IPS DF 19.7 (cell line): ENCODE measurements at places on chromosomes 6 and 20.

DNA sequence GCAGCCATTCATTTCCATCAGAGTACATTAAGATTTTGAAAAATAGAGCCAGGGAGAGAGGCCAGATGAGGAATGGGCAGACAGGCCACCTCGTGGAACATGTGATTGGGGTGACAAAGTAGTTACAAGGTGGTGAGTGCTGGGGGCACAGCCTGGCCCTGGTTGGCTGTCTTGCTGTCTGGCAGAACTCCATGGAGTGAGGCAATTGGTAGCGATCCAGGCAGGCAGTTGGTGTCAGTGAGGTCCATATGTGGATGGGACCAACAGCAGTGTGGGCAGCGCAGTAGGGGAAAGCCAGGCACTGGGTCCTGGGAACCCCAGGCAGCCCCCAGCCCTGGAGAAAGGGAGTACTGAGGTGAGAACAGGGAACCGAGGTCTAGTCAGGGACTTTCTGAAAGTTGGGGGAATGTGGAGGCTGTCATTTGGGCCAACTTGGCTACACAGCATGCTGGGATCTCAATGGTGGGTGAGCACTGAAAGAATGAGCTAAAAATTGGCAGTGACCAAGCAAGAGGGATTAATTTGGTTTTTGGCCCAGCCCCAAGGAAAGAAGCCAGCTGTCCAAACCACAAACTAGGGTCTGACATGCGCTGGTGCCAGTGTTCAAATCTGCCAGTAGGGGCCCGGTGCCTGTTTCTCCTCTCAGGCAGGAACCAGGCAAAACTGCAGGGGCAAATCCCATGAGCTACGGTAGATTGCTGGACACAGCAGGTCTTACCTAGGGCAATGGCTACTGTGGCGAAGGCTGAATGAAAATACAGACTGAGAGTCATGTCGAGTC lies 61.4 kb upstream of the E2F3 start:
- no peak for DNase-seq

- DNase-seq: no peak
Observed at GRCh38 chr6:18451756-18452155, 64.6 kb downstream of the RNF144B start.

- no peak for DNase-seq
Observed at GRCh38 chr20:49288250-49288751, 10.4 kb upstream of the ZNFX1 start.

DNA sequence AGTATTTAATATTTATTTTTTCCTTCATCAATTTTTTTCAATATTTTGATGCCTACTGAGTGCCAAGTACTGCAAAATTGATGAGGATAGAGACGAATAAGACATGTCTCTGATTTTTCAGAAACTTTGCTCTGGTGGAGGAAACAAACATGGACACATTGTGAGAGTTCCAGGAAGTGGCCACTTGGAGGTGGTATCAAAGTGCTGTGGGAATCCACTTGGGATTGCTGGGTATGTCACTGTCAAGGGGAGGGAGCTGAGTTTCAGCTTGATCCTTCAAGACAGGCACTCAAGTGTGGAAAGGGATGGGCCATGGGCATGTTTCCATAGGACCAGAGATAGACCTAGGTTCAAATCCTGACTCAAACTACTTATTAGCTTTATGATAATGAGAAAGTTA lies 24.5 kb upstream of the ABCC10 start:
- no peak for DNase-seq

- no peak for DNase-seq
Observed at GRCh38 chr20:64216036-64216435, 39.5 kb upstream of the PCMTD2 start.

DNA sequence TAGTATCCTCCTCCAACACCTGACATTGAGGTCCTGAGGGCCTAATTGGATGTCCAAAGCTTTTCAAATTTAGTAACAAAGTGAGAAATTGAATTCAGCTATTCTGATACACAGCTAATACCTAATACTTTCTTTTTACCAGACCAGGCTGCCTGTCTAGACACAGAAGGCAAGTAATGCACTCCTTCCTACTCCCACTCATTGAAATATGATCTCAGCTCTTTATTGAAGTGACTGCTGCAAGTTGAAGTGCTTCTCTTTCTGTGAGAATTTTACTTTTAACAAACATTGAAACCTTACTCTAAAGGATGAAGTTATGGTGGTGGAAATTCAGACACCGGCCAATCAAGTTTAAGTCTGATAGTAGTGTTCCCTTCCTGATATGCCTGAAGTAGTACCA lies 90.8 kb upstream of the OGFRL1 start:
- no peak for DNase-seq

DNA sequence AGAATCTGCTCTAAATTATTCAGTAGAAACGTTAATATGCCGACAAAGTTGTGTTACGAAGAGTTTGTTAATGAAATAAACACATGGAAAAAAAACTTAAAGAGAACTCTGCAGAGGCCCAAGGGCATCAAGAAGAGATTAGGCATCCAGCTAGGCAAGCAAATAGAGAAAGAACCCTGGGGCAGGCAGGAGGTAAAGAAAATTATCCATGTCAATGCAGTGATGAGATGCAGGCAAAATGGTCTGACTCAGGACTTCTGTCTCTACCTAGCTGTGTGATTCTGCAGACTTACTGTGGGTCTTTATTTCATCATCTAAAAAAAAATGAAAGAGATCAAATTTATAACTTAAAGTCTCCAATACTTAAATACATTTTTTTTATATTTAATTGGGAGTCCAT lies 448.0 kb downstream of the HAO1 start:
- DNase-seq: no peak

GRCh38 chr6:152575621-152576150 lies 61.5 kb downstream of the SYNE1 start:
- no peak for DNase-seq

- DNase-seq: no peak
Observed at GRCh38 chr20:7792150-7792869, 147.9 kb downstream of the HAO1 start.

DNA sequence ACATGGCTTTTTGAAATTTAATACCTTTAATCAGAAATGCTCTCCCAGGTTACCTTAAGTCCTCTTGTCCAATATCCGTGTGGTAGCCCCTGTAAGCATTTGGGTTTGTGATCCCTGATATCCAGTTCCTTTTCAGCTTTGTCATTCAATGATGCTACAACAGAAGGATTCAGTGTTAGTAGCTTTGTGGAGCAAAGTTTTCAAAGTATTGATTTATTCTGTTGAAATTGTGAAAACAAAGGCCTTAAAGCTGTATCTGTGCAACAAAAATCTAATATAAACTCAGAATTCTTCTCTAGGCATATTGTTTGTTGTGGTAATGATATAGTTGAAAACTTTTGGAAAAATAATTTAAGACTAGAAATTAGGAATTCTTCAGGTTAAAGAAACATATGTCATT lies 91.9 kb downstream of the ADGRB3 start:
- no peak for DNase-seq

DNA sequence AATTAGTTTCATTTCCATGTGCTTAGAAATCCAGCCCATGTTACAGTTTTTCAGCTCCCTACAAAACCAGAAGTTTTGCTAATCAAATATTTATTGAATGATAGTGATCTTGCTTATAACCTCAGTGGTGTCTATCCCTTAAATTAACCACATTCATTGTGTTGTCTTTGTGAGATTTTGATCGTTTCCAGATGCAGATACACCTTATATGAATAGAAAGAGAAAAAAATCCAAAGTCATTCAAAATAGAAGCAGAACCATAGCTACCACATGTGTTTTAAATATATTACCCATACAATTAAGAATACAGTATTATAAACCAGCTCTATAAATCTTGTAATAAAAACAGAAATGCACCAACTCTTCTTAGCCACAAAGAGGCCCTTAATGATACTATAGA lies 60.6 kb upstream of the RREB1 start:
- DNase-seq: no peak

DNA sequence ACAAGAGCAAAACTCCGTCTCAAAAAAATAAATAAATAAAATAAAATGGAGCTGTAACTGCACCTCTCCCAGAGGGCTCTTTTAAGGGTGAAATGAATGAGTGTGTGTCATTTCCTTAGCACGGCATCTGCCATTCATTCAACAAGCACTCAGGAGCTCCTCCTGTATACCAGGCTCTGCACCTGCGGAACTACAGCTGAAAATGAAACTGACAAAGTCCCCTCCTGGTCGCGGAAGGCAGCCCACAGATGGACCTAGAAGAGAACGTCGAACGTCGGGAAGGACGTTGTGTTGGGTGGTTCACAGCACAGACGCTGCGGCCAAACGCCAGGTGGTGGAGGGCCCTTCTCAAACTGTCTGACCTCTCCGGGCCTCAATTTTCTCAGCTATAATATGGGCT lies 256.4 kb downstream of the TFAP2C start:
- no peak for DNase-seq

DNA sequence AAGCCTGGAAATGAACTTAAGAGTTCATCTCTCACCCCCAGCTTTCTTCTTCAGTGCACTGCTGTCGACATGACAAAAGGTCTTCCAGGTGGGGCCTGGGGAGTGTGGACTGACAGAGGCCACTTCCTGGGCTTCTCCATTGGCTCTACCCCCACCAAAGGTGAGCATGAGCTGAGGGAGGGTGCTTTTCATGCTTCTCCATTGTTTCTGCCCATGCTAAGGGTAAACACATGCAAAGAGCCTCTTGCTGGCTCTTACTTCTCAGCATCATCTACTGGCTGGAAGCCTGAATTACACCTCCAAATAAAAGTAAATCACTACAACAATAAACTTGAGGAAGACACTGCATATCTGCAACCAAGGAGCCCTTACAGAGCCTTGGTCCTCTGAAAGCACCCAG lies 227.2 kb downstream of the EPM2A start:
- DNase-seq: no peak

- no peak for DNase-seq
Observed at GRCh38 chr6:144898741-144899140, 613.6 kb downstream of the UTRN start.

- no peak for DNase-seq
Observed at GRCh38 chr20:16433293-16433580, 140.0 kb downstream of the KIF16B start.

GRCh38 chr6:25202504-25202903 lies 76.7 kb upstream of the CARMIL1 start:
- no peak for DNase-seq

- no peak for DNase-seq
Observed at GRCh38 chr6:38571721-38572120, 68.0 kb downstream of the BTBD9 start.

GRCh38 chr20:9195031-9195430 lies 126.1 kb downstream of the PLCB4 start:
- no peak for DNase-seq

- DNase-seq: no peak
Observed at GRCh38 chr20:40497899-40498691, 190.9 kb downstream of the MAFB start.

- no peak for DNase-seq
Observed at GRCh38 chr6:3085074-3085473, 16.8 kb downstream of the RIPK1 start.

GRCh38 chr6:125961117-125961516 lies 4.5 kb downstream of the HINT3 start:
- DNase-seq: no peak

- DNase-seq: no peak
Observed at GRCh38 chr6:2616811-2617210, 133.9 kb downstream of the MYLK4 start.

DNA sequence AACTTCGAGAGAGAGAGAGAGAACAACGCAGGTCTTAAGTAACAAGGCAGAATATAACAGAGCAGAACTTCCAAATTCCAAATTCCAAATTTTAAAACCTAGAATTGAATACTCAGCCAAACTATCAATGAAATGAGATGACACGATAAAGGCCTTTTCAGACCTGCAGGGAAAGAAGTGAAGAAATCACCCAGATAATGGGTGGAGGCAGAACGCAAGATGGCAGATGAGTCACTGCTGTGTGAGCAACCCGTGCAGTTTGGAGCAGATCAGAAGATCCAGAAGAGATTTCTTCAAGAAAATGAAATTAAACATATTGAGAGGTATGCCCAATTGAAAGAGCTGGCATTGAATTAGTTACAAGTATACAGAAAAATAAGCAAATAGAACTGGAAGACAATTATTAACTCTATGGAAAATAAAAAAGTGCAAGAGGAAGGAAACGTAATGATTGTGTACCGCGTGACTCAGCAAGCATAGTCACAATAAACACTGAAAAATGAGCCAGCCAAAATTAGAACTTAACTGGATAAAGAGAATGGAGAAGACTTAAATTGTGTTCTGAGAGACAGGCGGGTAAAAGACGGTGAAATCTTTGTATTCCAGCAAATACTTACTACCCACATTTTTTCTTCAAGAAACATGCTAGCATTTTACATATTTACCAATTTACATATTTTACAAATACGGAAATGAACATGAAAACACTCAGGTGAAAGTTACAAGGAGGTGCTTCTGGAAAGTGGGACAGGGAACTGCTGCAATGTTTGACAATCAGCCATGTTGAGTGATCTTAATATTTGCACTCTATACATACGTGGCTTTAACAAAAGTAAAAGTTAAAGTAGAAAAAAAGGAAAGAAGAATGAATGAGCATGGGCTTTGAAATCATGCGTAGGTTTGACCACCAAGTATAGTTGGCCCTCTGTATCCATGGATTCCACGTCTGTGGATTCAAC lies 87.9 kb upstream of the CDYL start:
- no peak for DNase-seq

GRCh38 chr20:43690943-43691598 lies 24.2 kb downstream of the MYBL2 start:
- DNase-seq: no peak

DNA sequence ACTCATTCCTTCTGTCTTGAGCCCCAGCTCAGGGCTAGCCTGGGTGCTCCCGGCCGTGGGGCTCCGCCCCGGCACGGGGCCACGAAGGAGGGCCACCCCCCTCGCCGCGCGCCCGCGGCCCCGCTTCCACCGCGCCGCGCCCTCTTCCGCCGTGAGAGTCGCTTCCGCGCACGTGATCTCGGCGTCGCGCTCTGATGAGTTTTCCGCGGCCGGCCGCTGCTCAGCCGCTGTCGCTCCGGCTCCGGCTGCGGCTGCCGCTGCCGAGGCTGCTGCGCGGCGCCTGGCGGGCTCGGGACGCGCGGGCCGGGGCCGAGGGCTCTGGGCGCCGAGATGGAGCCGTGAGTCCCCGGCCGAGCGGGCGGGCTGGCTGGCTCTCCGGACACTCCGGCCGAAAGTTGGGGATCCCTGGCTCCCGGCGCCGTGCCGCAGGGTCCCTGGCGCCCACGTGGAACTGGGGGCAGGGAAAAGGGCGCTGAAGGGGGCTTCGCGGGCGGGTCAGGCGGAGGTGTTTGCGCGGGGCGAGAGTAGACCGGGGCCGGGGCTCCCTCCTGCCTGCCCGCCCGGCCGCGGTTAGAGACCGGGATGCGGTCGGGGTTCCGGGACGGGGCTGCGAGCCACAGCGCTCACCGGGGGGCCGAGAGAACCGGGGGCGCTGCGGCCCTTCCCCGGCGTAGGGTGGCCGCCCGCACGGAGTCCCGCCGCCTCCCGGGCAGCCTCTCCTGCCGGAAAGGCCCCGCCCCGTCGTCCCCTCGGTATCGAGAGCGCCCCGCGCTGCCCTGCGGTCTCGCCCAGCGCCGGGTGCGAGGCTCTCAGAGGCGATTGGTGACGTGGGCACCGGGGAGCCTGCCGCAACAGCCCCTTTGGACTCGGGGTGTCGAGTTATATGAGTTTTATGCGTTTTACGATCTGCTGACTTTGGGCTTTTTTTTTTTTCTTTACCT lies at the start of gene TMEM181:
TSS of gene TMEM181 (plus strand) at position 197 of the 941 bp plus-strand sequence. CDS start at position 331, 134 bp downstream.
- DNase-seq: no peak
